ENCODE measurements at places on chromosomes 1 and 21.

DNA sequence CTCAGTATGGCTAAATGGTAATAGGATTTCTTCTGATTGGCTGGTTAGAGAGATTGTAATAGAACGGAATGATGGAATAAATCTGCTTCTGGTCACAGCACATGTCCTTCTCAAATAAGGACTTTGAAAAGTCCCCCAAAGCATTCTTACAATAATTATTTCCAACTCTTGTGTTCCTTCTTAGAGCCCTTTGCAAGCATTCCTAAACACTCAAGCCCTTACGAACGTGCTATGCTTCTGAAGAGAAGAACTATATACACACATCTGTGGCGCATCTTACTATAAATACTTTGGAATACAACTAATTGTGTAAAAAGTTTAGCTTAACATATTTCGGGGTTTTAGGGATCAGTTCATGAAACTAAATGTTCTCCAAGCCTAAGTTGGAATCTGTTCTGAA is 25.6 kb downstream of the CLIC4 start:
- DNase-seq = no peak

DNA sequence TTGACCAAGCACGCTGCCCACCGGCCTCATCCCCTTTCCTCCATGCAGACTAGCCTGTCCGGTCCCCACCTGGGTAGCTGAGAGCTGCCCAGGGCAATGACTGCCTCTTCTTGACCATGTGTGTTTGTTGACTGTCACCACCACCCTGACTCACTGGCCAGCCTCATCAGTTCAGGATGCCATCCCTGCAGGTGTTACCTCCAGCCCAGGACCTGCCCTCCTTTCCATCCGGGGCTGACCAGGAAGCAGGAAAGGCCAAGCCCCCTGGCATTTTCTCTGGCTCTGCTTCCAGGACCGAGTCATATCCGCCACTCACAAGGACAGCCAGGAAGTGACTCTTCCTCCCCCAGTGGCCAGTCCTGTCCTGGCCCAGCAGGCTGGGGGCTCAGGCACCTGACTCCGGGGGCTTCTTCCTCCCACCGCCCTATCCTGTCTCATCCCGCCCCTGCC is 17.1 kb downstream of the EPHA2 start:
- DNase-seq = no peak

DNA sequence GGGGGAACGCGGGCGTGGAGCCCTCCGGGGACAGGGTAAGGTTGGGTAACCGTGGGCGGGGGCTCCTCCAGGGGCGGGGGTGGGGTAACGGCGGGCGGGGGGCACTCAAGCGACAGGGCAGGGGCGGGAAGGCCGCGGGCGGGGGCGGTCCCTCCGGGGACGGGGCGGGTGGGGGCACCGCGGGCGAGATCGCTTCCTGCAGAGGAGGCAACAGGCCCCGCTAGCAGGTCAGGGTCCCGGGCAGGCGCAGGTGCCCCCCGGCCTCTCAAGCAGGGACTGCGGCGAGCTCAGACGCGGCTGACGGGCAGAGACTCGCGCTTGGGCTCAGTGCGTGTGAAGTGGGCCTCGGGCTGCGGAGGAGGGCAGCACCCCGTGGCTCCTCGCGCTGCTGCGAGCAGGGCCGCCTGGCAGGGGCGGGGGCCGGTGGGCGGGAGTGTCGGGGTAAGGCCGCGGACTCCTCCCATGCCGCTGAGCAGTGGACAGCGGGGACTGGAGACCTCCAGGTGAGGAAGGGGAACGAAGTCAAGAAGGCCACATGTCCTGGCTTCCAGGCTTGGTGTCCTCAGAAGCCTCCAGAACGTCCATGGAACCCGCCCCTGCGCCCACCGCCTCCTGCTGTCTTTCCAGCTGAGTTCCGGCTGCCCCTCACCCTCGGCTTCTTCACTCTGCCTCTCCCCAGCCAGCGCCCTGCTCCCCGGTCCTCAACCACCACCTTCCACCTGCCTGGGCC is 627 bp upstream of the GNB1 start:
- peak; percentile 45 for DNase-seq

- no peak for DNase-seq
These were observed 115.4 kb upstream of the EDN2 start for GRCh38 chr1:41599912-41600311.

GRCh38 chr1:31934706-31935629 is 3.2 kb downstream of the PTP4A2 start:
- no peak for DNase-seq

DNA sequence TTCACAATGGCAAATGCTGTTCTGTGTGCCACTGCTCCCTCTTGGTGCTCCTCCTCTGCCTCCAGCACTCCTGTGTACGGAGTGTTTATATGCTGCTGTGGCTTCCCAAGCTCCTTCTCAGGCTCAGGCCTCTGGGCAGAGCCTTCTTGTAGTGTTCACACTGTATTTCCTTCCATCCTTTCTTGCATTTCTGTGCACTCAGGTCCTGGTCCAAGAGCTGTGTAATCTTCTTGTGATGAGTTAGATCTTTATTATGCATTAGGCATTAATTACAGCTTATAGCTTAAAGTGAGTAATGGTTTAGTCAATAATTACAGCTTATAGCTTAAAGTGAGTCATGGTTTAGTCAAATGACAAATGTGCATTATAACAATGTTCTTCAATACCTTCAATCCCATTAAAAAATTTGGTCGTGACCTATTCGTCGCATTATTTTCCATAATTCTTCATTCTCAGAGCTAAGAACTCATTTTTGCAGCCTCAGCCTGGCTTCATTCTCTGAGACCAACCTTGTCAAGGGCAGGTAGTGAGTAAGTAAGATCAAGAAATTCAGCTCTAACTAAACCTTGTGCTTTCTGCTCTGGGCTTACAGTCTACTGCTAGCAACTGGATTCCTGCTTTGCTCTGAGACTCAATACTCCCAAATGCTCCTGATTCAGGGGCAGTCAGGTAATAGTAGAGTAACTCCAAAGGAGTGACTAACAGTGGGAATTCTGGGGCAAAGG is 154.5 kb upstream of the SPAG17 start:
- no peak for DNase-seq

GRCh38 chr1:22462928-22463327 is 11.3 kb downstream of the ZBTB40 start:
- DNase-seq = no peak

GRCh38 chr1:150530491-150531159 is 15.1 kb downstream of the FALEC start:
- no peak for DNase-seq

DNA sequence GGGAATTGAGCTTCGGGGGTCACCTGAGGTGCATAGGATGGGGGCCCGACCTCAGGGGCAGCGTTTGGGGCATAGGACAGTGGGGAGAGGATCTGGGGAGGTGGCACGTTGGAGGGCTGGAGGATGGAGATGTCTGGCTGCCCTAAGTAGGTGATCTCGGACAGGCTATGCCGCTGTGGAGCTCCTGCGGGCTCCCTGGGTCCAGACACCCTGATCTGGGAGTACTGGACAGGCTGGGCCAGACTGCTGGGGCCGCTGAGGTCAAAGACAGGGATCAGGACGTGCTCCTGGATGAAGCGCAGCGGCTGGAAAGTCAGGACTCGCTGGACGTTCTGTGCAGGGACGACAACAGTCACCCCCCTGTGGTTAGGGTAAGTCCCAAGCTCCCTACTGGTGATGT is 9.5 kb upstream of the MYOM3 start:
- DNase-seq = no peak

DNA sequence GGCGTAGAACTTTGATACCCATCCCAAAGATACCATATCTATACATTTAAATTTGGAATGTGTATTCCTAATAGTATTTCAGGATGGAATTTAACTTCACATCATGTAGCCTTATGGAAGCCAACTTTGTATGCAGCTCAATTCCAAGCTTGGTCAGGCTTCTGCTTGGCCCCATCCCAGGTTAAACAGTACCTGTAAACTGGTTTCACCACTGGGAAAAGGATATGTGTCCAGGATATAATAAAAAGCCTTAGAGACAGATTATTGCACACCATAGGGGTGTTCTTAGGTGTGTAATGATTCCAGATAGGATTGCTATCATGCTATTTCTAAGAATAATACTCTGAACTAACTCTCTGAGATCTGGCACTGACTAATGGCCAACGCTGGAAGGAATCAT is 28.1 kb downstream of the ADAM30 start:
- no peak for DNase-seq

DNA sequence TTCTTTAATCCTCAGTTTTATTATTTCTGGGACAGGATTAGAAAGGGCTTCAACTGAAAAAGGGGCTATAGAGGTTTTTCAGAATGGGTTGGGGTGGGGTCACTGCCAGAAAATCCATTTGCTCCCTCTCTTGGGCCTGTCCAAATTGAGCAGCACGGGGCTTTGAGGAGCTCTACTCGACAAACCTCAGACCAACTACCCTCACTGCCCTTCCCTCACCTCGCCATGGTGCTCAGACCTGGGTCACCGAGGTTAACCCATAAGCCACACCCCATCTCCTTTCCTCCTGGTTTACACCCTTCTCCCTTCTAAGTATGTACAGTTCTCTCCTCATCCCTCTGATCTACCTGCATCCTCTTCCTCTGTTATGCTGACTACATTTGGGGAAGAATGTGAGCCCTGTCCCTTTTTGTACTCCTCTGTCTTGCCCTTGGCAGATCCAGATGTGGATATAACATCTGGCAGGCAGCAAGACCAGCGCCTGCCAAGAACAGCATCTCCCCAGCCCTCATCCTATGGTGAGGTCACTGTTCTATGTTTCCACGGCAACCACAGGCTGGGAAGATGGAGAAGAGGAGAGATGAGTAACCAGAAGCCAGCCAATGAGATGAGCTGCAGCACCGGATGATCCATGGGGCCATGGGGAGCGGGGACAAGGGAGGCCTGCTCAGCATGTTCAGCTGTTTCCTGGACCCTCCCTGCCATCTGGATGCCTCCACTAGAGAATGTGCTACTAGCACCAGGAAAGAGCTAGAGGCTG is 3.7 kb upstream of the FABP3 start:
- DNase-seq = peak; percentile 76

DNA sequence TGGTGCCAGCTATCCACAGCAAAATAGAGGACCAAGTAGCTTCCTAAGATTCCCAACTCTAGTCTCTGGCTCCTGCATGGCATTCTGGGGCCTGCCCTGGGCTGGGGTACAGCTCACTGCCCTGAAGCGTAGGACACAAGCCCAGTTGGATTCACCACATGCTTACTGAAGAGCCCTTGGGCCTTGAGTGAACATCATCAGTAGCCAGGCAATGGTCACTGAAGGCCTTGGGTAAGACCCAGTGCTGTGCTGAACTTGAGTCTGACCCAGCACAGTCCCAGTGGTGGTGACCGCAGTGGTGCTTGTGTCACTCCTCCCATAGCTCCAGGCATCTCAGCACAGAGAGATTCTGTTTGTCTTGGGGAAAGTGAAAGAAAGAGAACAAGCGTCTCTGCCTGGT is 7.7 kb upstream of the LCE3A start:
- DNase-seq = no peak

DNA sequence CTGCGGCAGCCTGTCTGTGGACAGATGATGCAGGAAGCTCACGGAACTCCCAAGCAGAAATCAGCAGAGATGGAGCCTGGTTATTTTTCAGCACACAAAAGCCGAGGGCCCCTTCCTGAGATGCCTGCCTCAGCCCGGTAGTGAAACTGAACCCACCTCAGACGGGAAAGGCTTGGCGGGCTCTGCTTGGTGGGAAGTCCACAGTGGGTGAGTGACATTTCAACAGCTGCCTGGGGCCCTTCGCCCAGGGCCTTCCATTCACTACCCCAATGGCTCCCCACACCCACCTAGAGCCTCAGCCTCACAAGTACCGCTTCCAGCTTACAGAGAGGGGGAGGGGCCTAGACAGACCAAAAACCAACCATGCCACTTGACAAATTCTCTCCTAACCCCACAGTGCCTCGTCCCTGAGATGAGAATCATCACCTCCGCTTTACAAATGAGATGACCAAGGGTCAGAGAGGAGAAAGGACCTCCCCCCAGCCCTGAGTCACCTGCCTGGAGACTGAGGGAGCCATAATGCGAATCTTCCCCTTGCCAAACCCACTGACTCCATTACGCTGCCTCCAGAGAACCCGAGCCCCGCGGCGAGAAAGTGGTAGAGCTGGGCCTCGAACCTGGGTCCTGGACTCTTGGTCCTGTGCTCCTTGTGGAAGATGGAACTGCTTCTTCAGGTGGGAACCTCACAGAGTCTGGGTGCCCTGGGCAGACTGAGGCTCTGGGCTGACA is 3.4 kb upstream of the ECE1 start:
- DNase-seq = no peak

DNA sequence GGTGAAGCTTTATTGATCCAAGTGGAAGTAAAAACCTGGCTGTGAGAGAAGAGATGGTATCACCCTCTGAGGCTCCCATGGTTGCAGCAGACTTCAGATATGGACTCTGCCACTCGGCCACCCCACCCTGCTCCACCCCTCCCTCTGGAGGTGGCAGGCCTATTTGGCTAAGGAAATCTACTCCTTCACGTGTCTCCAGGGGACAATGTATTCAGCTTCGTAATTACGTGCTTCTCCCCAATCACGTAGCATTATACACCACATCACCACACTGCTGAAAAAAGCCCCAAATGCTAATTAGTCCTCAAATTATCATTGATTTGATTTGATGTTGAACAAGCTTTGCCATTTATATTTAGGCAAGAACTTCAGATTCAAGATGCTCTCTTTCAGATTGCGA is 220.7 kb downstream of the OMA1 start:
- DNase-seq = no peak

GRCh38 chr1:202029171-202029665 is 18.8 kb downstream of the ELF3 start:
- DNase-seq = peak; percentile 28

DNA sequence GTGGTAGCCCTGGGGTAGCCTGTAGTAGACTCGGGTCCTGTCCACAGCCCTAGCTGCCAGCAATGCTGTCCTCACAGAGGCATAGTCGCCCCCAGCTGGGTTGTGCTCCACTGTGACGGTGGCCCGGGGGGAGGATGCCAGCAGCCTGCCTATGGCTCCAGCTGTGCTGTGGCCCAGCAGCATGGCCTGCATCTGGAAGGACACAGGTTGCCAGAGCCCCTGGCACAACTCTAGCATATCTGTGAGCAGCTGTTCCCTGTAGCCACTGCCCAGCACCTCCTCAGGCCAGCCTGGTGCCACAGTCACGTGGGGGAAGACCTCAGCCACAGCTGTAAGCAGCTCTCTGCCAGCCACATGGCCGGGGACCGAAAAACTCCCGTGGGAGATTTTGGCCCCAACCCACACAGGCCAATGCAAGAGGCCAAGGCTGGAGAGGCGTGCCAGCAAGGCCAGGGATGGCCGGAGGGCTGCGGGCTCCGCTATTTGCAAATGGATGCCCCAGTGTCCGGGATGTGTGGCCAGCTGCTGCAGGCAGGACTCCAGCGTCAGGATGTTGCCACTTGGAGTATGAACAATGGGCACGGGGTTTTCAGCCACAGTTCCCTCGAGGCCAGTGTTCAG is 13.9 kb downstream of the FAM151A start:
- DNase-seq = no peak

GRCh38 chr1:229192853-229193252 is 78.1 kb upstream of the RAB4A start:
- DNase-seq = no peak

- no peak for DNase-seq
These were observed 4.1 kb upstream of the GRIK3 start for GRCh38 chr1:37038227-37039093.

- no peak for DNase-seq
These were observed 49.2 kb upstream of the C1orf198 start for GRCh38 chr1:230917284-230918135.

All from T1000 (cell line).